ENCODE measurements at places on chromosomes 12 and 14. TPM values are rescaled to one million over a fixed set of nuclear protein-coding genes. Genes with fewer than 3 reads are reported as not detected.

The DENR gene
- polyA plus RNA-seq, result 80.5 TPM

The HELB gene
- 0.50 TPM for polyA plus RNA-seq

The C14orf39 gene
- polyA plus RNA-seq, result not detected

The ALDH6A1 gene
- polyA plus RNA-seq, result 21.0 TPM

The GLIPR1L2 gene
- 2.1 TPM for polyA plus RNA-seq

The LRP10 gene
- polyA plus RNA-seq, result 159 TPM

The P2RX2 gene
- not detected for polyA plus RNA-seq

The AICDA gene
- not detected for polyA plus RNA-seq

The DPY19L2 gene
- 0.31 TPM for polyA plus RNA-seq

The OTOGL gene
- polyA plus RNA-seq, result 0.06 TPM

The SLC17A8 gene
- polyA plus RNA-seq, result not detected

The LGMN gene
- 98.8 TPM for polyA plus RNA-seq

The KITLG gene
- 34.8 TPM for polyA plus RNA-seq

The LRRK2 gene
- 1.8 TPM for polyA plus RNA-seq

The CCDC198 gene
- polyA plus RNA-seq, result not detected

The IRF2BPL gene
- 4.9 TPM for polyA plus RNA-seq

The TRIP11 gene
- polyA plus RNA-seq, result 65.4 TPM

The GPRC5D gene
- not detected for polyA plus RNA-seq

The YBX3 gene
- polyA plus RNA-seq, result 216 TPM

The PIP4P1 gene
- 22.1 TPM for polyA plus RNA-seq

All from GM23248 (cell line).